ENCODE measurements at places on chromosomes 3 and 15.

GRCh38 chr3:50324351-50325112 is 2.0 kb upstream of the HYAL2 start:
- peak; percentile 61 for DNase-seq

DNA sequence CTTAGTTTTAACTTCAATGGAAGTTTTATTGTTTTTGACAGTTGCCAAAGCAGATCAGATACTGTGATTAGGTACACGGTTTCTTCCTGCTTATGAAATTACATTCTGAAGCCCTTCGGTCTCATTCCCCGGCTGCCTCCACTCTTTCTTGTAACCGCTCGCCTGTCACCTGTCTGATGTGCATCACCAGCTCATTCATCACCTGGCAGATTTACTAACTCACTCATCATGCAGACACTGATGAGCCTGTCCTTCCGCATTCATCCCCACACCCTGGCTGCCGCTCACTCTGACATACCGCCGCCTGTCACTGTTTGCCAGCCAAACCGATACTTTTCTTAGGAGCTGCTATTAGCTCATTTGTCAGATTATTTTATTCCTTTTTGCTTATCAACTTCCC is 82.8 kb upstream of the NSMCE3 start:
- DNase-seq = no peak

GRCh38 chr3:1381647-1382036 is 288.8 kb downstream of the CNTN6 start:
- DNase-seq = no peak

- no peak for DNase-seq
Measured at GRCh38 chr15:39142500-39142899, 438.4 kb upstream of the THBS1 start.

DNA sequence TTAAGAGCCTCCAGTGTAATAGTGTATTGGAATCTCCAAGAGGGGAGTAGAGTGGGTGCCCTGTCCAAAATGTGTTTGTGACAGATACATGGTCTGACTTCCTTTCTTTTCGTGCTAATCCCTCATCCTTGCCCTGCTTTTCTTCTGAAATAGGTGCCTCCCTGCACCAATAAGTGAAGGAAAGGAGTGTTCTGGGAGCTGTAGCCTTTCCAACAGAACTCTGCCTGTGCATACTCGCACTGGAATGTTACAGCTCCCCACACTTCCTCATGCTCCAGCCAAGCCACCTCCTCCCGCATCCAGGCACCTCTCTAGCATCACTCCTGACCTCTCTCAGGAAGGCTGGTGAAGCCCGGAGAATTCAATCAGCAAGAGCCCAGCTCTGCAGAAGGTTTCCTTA is 478.0 kb downstream of the GABRG3 start:
- no peak for DNase-seq

- DNase-seq = no peak
Measured at GRCh38 chr3:69251078-69251805, 128.8 kb upstream of the LMOD3 start.

- DNase-seq = peak; percentile 48
Measured at GRCh38 chr3:149401926-149402310, 24.5 kb upstream of the TM4SF1 start.

DNA sequence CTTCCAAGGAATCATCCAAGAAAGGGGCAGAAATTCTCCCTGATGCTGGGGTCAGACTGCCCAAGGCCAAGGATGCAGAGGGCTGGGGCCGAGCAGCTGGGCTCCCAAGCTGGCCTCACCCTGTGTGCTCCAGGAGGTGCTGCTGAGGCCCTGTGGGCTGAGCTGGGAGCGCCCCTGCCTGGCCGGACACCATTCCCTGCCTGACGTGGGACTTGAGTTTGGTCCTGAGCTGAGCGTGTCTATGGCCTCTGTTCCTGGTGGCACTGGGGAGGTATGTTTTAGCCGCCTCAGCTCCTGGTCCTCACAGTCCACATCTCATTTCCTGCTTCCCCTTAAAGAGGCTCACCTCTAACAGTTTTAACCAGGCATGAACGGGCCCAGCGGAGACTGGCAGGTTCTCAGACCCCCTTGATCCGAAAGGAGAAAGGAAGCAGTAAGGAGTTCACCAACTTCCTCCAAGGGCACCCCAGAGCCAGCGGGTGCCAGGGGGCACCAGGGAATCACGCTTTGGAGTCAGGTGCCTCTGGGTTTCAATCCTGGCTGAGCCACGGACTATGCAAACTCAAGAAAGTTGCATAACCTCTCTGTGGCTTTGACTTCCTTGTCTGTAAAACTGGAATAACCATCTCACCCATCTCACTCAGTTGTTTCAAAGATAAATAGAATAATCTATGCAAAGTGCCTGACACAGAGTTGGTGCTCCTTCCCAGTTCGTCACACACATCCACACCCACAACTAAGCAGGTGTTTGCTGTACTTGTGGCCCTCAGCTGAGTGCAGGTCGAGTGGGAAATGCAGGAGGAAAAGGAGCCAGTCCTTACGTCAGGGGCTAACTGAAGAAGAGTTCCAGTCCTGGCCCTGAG is 48.6 kb downstream of the SLC12A8 start:
- DNase-seq = no peak

DNA sequence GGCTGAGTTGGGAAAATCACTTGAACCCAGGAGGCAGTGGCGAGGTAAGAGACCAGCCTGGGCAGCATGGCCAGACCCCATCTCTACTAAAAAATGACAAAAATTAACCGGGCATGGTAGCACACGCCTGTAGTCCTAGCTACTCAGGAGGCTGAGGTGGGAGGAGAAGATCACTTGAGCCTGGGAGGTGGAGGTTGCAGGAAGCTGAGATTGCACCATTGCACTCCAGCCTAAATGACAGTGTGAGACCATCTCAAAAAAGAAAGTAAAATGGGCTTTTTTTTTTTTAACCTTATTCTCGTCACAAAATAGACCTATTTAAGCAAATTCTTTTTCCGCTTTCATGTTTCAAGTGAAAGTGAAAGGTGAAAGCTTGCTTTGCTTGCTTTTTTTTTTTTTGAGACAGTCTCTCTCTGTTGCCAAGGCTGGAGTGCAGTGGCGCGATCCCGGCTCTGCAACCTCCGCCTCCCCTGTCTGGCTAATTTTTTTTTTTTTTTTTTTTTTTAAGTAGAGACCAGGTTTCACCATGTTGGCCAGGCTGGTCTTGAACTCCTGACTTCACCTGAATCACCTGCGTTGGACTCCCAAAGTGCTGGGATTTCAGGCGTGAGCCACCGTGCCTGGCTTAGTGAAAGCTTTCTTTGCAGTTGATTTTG is 3.6 kb downstream of the PDIA3 start:
- DNase-seq = no peak

DNA sequence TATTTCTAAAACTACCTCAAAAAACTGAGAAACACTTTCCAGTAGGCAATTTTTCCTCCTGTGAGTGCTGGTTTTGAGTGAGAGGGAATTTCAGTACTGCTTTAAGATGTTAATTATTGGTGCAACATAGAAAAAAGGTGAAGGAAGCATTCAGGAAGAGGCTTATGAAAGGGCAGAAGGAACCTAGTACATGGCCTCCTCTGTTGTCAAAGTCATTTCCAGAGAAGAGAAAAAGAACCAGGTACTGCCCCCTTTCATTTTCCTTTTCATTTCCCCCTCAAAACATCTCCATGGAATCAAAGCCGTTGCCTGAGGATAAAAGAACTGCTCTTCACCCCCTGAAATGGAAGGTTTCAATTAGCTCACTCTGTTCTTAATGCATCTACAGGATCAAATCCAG is 19.8 kb downstream of the RARRES1 start:
- no peak for DNase-seq

- peak; percentile 67 for DNase-seq
Measured at GRCh38 chr3:184523825-184524615, 37.6 kb upstream of the EPHB3 start.

- peak; percentile 95 for DNase-seq
Measured at GRCh38 chr3:78255403-78255802, 1215.5 kb downstream of the ROBO2 start.

- peak; percentile 12 for DNase-seq
Measured at GRCh38 chr3:148175214-148175613, 522.5 kb upstream of the AGTR1 start.

- no peak for DNase-seq
Measured at GRCh38 chr3:18808429-18808828, 339.9 kb upstream of the KCNH8 start.
